ENCODE measurements at places on chromosomes 16 and 17.

GRCh38 chr17:60597297-60597696 lies 2.7 kb upstream of the PPM1D start:
- no peak for DNase-seq

- no peak for DNase-seq
These were observed 126.2 kb downstream of the MRM1 start for GRCh38 chr17:36727577-36727976.

DNA sequence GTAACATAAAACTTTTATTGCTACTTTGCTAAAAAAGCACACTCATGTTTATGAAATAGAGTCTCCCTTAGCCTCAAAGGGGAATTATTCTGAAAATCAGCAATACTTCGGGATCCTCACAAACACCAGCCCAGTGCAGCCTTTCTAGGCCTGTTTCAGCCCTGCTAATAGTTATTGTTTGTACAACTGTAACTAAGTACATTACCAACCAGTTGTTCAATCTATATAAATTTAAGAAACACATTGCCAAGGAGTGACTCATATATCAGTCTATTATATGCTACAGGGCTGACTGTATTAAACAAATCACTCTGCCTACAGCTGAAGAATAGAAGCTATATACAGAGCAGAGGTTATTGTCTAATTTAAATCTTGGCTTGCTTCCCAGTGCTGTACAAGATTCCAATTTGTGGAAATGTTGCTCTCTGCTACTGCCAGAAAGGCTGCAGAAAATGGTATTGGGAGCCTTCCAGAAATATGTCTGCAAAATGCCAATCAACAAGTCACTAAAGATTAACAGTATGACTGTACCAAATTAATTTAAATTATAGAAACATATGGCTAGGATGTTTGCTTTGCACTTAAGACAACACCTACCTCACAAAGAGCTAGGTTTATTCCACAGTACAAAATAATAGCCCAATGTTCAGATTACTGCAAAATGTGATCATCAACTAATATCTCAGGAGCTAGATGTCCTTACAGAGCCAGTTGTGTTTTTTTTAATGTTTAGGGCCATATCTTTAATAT lies 49.7 kb downstream of the TOX3 start:
- DNase-seq: no peak

DNA sequence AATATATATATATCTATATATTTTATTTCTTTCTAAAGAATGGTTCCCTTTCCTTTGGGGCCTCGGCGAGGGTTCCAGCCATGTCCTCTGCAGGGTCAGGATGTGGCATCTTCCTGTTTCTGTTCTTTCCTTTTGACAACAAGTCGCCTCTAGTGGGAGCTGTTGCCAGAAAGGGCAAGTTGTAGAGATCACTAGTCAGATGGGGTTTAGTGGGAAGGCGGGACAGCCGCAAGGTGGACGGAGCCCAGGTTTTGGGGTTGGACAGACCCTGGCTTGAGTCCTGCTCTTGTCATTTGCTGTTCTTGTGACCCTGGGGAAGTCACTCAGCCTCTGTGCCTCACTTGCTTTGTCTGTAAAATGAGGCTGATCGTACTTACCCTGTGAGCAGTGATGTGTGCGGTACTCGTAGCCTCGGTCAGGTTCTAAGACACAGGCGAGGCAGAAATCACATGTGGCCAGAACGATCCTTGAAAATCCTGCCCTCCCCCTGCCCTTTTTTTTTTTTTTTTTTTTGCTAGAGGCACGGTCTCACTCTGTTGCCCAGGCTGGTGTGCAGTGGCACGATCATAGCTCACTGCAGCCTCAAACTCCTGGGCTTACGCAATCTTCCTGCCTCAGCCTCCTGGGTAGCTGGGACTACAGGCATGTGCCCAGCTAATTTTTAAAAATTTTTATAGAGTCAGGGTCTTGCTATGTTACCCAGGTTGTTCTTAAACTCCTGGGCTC lies 80.1 kb downstream of the ABCC6 start:
- DNase-seq: peak; percentile 5

DNA sequence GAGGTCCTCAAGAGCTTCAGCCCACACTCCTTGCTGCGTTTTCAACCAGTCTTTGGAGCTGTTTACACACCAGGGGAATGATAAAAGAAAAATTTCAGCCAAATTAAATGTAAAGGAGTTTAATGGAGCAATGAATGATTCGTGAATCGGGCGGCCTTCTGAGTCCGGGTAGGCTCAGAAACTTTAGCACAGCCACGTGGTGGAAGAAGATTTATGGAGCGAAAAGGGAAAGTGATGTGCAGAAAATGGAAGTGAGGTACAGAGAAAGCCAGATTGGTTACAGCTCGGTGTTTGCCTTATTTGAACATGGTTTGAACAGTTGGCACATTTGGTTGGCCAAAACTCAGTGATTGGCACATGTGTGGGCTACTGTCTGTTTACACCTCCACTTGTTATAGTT lies 305.4 kb downstream of the MAF start:
- no peak for DNase-seq

DNA sequence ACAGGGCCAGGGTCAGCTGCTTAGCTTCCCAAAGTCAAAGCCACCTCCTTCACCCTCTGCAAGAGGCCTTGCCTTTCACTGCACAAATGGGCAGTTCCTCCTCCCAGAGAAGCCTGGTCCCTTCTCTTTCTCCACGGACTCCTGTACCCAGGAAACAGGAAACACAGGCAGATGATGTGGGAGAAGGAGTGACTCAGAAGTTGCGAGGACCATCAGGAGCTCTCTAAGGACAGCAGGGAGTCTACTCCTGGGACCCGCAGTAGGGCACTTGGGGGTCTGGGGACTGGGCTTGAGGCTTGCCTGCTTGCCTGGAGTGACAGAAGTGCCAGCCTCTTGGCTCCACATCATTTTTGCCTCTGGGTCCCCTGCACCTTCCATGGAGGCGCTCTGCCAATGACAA lies 47.4 kb upstream of the KSR1 start:
- DNase-seq: no peak

- no peak for DNase-seq
These were observed 323.0 kb downstream of the KCNJ2 start for GRCh38 chr17:70492368-70492767.

DNA sequence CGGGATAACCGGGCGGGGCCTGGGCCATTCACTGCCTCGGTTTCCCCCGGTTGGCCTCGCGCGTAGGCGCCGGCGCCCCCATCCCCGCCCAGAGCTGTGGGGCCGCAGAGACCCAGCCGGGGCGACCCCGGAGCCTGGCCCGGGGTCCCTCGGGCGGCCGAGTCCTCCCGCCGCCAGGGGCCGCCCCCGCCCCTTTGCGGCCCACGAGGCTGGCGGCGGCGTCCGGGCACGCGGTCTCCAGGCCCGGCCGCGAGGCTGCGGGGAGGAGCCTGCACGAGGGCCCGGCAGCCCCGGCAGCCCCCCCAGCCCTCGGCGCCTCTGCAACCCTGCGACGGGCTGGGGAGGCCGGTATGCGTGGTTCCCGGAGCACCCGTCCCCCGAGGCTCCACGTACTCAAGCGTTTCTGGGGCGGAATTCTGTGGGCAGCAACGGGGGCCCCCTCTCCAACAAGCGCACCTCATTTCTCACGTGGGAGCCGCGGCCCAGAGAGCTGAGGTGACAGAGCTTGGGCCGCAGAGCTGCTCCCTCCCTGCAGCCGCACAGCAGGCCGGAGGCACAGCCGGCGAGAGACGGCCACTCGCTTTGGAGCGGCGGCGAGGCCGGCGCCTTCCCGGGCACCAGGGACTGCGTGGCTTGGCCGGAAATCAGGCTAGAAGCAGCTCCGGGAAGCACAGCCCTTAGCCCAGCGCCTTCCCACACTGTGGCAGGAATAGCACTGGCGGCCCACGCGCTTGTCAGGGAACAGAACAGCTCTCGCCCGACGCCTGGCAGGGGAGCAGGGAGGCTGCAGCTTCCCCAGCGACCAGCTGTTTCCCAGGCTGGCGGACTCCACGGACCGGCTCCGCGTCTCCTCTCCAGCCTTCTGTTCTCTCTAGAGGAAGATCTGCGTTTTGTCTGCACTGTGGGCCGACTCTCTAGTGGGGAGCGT lies 867 bp upstream of the LIMD2 start:
- peak; percentile 62 for DNase-seq

GRCh38 chr16:52473096-52473495 lies 73.8 kb downstream of the TOX3 start:
- no peak for DNase-seq

GRCh38 chr16:79715061-79715460 lies 114.5 kb upstream of the MAF start:
- no peak for DNase-seq

- DNase-seq: no peak
These were observed 19.4 kb upstream of the SSTR5 start for GRCh38 chr16:1053121-1053521.

DNA sequence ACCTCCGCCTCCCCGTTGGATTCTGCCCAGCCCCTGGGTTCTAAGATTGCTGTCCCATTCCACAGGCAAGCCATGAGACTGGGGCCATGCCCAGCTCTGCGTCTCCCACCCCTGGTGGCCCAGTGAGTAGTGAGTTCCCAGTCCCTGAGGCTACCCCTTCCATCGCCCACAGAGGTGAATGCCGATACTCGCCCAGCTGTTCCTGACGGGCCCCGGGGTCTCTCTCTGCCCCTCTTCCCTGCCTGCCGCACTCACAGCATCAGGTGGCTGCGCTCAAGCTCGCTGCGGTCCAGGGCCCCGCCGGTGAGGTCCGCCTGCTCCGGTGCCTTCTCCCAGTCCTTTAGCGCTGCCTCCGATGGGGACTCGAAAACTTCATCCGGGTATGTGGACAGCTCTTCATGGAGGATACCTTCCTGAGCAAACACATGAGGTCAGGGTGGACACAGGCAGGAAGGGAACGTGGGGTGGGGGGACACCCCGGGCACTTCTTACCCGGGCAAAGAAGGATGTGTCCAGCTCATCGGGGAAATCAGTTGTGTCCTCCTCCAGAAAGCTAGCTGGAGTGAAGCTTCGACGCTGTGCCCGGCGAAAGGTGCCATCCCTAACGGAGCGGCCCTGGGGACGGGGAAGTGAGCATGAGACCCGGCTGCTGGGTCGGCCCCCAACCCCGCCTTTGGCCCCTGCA lies 8.8 kb downstream of the SNRNP25 start:
- no peak for DNase-seq

DNA sequence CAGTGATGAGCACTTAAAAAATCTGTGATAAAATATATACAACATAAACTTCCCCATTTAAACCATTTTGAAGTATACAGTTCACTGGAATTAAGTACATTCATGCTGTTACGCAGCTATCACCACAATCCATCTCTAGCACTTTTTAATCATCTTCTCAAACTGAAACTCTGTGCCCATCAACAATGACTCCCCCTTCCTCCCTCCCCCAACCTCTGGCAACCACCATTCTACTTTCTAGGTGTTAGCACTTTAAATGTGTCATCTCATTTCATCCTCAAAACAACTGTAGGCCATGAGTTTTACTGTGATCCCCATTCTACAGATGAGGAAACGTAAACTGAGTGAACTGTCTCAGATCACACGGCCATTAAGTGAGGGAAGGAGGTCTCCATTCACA lies 13.8 kb upstream of the TMEM98 start:
- no peak for DNase-seq

DNA sequence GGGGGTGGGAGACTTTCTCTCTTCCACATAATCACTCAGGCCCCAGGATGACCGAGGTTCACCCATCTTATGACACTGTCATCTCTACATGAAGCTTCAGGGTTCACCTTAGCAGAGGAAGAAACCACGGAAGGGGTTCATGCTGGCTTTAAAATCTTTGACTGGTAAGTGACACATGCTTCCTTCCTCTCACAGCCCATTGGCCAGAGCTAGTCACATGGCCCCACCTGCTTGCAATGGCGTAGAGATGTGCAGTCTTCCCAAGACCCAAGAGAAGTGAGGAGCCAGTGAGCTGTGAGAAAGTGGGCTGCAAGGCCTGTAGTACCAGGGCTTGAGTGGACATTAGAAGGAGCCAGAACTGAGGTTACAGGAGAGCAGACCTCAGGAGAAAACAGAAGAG lies 180.3 kb downstream of the AXIN2 start:
- DNase-seq: no peak

DNA sequence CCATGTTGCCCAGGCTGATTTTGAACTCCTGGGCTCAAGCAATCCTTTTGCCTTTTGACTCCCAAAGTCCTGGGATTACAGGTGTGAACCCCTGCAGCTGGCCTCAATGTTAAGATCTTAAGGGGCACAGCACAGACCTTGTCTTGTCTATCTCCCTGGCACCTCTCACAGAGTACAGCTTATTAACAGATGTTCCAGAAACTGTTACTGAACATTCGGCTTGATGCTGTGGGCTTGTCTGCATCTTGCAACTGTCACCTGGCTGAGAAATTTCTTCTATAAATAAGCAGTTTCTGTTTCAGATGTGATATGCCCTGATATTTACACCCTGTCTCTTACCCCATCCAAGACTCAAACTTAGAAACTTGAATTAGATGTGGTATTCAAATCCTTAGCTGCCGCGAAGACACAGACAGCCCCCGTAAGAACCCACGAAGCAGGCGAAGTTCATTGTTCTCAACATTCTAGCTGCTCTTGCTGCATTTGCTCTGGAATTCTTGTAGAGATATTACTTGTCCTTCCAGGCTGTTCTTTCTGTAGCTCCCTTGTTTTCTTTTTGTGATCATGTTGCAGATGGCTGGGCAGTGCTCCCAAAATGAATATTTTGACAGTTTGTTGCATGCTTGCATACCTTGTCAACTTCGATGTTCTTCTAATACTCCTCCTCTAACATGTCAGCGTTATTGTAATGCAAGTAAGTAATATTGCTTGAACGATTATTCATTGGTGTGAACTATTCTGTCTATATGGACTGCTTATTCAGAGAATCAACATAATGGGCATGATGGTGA lies at the start of gene TNFRSF17:
Gene TNFRSF17 (plus strand): TSS at position 450 of the 791 bp plus-strand sequence. CDS start 115 bp downstream, at position 565.
- no peak for DNase-seq

GRCh38 chr17:48352630-48353029 lies 77.4 kb downstream of the SKAP1 start:
- no peak for DNase-seq

- DNase-seq: no peak
These were observed 154.1 kb upstream of the HS3ST3A1 start for GRCh38 chr17:13755851-13756250.

GRCh38 chr16:48676836-48677235 lies 66.9 kb upstream of the N4BP1 start:
- DNase-seq: no peak

DNA sequence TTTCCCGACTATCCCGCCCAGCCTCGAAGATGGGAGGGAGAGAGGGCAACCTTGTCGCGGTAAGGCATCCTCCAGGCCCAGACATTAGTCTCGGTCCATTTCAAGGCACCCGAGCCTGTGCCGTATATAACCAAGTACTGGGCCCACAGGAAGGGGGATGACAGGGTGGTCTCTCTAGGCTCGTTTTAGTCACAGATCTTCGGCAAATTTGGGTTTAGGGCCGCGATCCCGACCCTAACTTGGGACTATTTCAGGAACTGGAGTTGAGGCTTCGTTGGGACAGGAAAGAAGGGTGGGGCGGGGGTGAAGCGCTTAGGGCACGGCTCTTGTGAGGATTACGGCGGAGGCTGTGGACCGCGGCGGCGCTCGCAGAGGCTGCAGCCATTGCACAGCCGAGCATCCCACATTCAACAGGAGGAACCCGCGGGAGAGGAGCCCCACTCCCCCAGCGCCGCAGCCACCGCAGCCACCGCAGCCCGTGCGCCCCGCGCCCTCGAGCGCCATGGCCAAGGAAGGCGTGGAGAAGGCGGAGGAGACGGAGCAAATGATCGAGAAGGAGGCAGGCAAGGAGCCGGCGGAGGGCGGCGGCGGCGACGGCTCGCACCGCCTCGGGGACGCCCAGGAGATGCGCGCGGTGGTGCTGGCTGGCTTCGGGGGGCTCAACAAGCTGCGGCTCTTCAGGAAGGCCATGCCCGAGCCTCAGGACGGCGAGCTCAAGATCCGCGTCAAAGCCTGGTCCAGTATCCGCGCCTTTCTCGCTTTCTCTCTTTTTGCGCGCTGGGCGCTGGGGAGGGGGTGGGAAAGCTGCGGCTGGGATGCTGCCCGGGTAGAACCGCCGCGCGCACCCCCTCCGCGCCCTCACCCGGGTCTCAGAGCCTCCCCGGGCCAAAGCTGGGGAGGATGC lies at the start of gene VAT1L:
Gene VAT1L (plus strand): TSS at position 384 of the 904 bp plus-strand sequence. CDS start 119 bp downstream, at position 503.
- DNase-seq: no peak

Measured in T-helper 1 cell (primary cell).